Transverse colon (tissue), 4 donors: ENCODE measurements at places on chromosomes 6 and 20.

- H3K27me3 ChIP-seq, result no peaks in the 10 kb centered on the region
- H3K4me1 ChIP-seq, result peaks cover 2% of the 10 kb centered on the region
- H3K4me3 ChIP-seq, result no peak overlapping the region
- H3K27ac ChIP-seq, result peak overlapping the region; percentile 42
- H3K36me3 ChIP-seq, result no peaks in the 10 kb centered on the region
Observed at GRCh38 chr20:11204926-11205768, 531.3 kb upstream of the JAG1 start.

DNA sequence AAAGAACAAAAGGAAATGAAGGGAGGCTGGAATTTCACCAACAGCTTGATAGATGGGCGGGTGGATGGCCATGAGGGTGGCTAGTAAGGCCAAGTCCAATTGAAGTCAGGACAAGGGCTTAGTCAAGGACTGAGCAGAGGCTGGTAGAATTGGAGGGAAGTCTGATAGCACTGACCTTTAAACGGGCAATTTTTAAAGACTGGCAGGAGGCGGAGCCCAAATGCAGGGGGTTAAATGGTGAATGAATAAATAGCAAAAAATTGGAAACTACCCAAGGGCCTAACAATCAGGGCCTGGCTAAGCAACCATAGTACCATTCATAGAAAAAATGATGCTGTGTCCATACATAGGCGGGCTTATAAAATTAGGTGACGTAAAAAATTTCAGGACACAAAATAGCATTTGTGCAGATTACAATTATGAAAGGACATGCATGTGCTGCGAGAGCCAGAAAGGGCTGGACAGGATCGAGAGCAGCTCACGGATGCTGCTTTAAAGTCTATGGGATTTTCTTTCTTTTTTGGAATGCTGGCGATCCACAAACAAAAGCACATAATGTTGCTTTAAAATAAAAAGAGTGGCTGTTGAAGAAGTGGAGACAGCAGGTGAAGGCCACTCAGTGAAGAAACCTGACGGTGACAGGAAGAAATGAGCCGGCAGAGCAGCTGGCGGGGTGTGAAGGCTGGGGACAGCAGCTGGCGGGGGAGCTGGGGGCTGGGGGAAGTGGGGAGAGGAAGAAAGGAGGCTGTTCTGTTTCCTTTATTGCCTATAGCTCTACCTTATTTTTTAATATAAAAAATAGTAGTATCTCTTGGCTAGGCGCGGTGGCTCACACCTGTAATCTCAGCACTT lies 42.8 kb upstream of the TAF8 start:
- H3K27ac ChIP-seq, result no peak overlapping the region
- no peaks in the 10 kb centered on the region for H3K36me3 ChIP-seq
- H3K4me3 ChIP-seq, result no peak overlapping the region
- peaks cover 4% of the 10 kb centered on the region for H3K4me1 ChIP-seq
- DNase-seq, result no peak
- H3K27me3 ChIP-seq, result no peaks in the 10 kb centered on the region

DNA sequence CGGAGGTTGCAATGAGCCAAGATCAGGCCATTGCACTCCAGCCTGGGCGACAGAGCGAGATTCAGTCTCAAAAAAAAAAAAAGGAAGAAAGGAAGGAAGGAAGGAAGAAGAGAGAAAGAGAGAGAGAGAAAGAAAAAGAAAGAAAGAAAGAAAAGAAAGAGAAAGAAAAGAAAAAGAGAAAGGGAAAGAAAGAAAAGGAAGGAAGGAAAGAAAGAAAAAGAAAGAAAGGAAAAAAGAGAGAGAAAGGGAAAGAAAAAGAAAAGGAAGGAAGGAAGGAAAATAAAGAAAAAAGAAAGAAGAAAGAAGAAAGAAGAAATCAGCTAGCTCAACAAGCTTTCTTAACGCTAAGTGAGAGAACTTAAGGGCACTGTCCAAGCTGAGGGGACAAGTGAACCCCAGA lies 7.6 kb upstream of the MATN4 start:
- no peaks in the 10 kb centered on the region for H3K36me3 ChIP-seq
- DNase-seq, result no peak
- H3K4me3 ChIP-seq, result no peak overlapping the region
- no peak overlapping the region for H3K27ac ChIP-seq

- peak; percentile 8 for DNase-seq
- H3K36me3 ChIP-seq, result no peaks in the 10 kb centered on the region
- H3K4me1 ChIP-seq, result no peaks in the 10 kb centered on the region
- no peaks in the 10 kb centered on the region for H3K27me3 ChIP-seq
- no peak overlapping the region for H3K27ac ChIP-seq
Observed at GRCh38 chr20:11229772-11230171, 556.0 kb upstream of the JAG1 start.

DNA sequence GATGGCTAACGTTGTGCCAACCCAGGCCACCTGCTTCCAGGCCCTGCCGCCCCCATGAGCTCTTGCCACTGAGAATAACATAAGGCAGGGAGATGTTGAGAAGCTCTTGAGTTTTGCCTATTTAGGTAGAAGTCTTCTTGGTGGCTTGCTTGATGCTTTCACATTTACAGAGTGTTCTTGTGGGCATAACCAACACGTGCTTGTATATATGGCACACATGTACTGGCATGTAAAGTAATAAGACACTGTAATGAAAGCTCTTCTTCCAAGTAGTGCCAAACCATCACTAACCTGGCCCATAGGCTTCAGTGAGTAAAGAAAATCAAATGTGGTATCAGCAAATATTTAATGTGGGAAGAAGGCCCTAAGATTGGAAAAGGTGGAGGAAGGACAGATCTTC lies 146.9 kb upstream of the CITED2 start:
- no peaks in the 10 kb centered on the region for H3K36me3 ChIP-seq
- H3K4me1 ChIP-seq, result no peaks in the 10 kb centered on the region
- H3K4me3 ChIP-seq, result no peak overlapping the region
- DNase-seq, result no peak
- no peak overlapping the region for H3K27ac ChIP-seq
